Motor neuron (in vitro differentiated cells): ENCODE measurements at places on chromosomes 3 and 15. TPM values are rescaled to one million over a fixed set of nuclear protein-coding genes. Genes with fewer than 3 reads are reported as not detected.

Gene CLSTN2
- 47.2 and 47.4 TPM in 2 replicates for total RNA-seq

Gene SEMA3B
- 2.0 and 2.2 TPM in 2 replicates for total RNA-seq

Gene RAP2B
- 10.4 and 12.4 TPM in 2 replicates for total RNA-seq

DNA sequence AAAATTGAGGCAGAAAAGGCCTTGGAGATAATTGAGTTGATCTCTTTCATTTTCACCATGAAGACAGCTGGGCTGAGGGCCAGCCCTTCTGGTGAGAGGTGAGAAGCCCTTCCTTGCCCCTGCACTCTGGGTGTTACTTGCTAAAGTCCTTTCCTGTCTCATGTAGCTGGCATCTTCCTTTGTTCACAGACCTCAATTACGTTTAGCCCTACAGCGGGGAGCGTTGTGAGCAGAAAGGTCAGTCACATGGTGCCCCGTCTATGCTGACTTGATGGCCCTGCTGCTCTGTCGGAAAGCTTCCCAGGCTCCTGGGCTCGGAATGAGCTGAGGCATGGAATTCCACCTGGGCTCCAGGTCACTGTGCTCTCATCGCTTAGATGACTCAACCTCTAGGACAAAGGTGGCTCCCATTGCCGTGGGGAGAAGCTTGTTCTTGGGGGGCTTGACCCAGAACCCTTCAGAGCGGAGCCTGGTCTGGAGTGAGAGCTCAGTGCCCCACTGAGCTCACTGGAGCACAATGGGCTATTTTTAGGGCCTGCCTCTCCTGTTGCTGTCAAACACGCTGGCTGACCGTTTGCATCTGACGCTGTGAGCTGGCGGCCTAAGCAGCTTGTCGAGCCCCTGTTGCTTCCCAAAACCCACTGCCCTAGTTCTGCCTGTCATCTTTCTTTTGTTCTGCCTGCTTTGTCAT lies 47.0 kb downstream of the RPLP1 start:
- ATAC-seq, result peak; percentile 60
